ENCODE measurements at places on chromosomes 12 and 14. TPM values are rescaled to one million over a fixed set of nuclear protein-coding genes. Genes with fewer than 3 reads are reported as not detected.
A peak's percentile ranks its signal among the peaks of the same experiment; 100 is the strongest.

DNA sequence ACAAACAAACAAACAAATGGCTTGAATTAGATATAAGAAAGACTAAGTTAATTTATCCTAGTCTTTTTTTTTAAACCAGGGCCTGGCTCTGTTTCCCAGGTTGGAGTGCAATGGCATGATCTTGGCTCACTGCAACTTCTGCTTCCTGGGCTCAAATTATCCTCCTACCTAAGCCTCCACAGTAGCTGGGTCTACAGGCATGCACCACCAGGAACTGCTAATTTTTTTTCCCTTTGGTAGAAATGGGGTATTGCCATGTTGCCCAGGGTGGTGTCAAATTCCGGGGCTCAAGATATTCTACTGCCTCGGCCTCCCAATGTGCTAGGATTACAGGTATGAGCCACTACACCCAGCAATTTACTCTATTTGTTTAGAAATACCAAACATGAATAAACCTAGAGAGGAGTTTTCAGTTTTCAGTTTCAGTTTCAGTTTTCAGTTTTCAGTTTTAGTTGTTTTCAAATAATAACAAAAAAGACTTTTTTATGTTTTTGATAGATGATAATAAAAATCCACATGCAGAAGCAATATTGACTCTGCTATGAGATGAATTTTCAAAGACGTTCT is 817.0 kb downstream of the FLRT2 start:
- no peak for DNase-seq

DNA sequence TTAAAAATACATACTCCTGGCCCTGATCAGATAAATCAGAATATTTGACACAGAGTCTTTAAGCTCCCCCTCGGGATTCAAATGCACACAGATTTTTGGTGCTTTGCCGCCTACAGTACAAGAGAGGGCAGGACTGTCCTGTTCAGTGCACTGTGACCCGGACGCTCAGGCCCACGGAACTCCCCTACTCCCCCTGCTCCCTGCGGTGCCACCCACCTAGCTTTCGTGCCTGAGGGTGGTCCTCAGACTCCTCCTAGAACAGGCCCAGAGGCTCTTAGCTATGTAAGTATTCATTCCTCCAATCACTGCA is 13.7 kb upstream of the SERPINA3 start:
- DNase-seq = no peak

DNA sequence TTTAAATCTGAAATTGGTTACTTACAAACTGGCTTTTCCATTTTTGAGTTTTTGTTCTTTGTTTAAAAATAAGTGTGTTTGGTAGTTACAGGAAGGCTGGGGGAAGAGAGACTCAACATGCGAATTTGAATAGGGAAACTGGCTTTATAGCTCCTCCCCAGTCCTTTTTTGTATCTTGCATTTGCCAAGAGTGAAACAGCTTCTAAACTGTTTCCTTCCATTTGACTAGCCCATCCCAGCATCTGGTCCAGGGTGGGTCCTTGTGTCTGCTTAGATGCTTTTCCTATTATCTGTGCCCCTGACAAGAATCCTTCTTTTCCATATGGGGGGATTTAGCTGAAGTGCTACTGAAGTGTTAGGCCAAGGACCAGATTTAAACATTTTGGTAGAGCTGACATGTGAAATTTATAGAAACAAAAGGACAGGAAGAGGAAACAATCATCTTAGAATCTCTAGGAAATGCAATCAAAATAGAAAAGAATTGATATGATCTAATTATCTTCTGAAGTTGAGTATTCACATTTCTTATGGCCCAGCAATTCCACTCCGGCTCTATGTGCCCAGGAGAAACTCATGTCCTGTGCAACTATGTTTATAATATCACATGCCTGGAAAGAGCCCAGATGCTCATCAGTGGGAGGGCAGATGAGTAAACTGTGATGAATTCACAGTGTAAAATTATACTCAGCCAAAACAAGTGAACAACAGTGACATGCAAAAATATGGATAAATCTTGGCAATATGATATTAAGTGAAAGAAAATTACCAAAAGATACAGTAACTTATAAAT is 7.4 kb downstream of the SMOC1 start:
- DNase-seq = no peak

DNA sequence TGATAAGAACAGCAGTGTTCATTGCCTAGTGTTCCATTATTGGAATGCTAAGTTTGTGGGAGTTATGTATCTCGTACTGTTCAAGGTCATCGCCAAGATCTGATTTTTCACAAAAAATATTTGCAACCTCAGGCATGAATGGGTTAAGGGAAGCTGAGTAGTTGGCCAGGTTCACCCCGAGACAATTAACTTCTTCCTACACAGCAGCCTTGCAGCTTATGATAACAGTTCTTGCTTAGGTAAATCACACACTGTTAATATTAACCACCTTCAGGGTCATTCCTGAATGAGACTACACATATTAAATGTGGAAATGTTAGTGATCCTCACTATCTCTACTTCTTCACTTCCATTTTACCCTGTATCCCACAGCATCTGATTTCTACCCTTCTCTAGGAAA is 18.0 kb downstream of the FKBP11 start:
- DNase-seq = no peak

GRCh38 chr12:121423682-121424623 is 24.0 kb downstream of the RNF34 start:
- DNase-seq = no peak

GRCh38 chr12:6830999-6831398 is 2.8 kb downstream of the P3H3 start:
- no peak for DNase-seq

DNA sequence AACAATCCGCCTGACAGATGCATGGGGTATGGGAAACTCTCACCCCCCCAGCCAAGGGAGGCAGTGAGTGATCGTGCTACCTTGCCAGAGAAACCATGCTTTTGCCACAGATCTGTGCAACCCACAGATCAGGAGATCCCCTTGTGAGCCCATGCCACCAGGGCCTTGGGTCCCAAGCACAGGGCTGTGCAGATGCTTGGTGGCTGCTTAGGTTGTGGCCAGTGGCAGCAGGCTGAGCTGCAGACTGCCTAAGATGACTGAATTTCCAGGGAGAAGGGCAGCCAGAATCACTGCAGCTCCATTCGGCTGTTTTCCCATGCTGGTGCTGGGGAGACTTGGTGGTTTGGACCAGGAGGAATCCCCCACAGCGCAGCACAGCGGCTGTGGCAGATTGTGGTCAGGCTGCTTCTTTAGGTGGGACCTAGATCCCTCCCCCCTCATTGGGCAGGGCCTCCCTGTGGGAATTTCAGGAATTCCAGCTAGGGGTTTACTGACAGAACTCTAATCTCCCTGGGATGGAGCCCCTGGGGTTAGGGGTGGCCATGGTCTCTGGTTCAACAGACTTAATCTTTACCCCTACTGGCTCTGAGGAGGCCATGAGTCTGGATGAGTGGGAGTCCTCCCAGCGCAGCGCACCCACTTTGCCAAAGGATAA is 264.6 kb upstream of the DAAM1 start:
- DNase-seq = peak; percentile 82

GRCh38 chr12:115355301-115355700 is 671.3 kb upstream of the TBX3 start:
- no peak for DNase-seq

GRCh38 chr12:48002414-48002730 is 1.9 kb downstream of the COL2A1 start:
- DNase-seq = no peak

GRCh38 chr14:72706485-72706884 is 187.4 kb downstream of the DPF3 start:
- no peak for DNase-seq

GRCh38 chr14:106209755-106210154 is 683.4 kb downstream of the TMEM121 start:
- no peak for DNase-seq

- no peak for DNase-seq
Observed at GRCh38 chr12:92524489-92524888, 178.3 kb upstream of the PLEKHG7 start.

- peak; percentile 30 for DNase-seq
Observed at GRCh38 chr12:110943373-110943772, 23.0 kb upstream of the MYL2 start.

DNA sequence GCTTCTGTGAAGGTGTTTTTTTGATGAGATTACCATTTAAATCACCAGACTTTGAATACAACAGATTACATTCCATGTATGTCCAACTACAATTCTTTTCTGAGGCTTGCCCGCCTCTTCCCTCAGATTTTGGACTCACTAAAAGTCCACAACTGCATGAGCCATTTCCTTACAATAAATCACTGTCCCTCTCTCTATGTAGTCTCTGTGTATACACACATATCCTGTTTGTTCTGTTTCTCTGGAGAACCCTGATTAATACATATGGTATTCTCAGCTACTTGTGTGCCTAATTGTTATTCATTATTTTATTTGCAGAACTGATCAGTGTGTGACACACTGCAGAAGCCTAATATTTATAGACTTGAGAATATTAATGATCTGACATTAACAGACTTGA is 2.4 kb upstream of the MIPOL1 start:
- DNase-seq = no peak

DNA sequence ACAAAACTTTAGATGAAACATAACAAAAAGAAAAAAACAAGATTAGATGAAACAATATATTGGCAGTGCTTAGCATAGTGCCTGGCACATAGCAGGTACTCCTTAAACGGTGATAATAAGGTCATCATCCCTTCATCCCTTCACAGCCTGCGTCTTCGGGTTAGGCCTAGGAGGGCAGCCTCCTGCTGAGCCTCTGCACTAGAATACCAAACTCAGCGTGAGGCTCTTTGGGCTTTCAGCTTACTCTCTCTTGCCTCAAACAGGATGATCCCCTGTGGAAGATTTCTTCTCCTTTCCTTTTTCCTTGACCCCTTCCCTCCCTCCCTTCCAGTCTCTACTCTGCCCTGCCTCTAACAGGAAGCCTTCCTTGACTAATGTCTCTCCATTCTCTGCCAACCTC is 14.4 kb upstream of the FIGNL2 start:
- DNase-seq = peak; percentile 85

- no peak for DNase-seq
Observed at GRCh38 chr14:75650253-75651058, 10.2 kb downstream of the ERG28 start.

DNA sequence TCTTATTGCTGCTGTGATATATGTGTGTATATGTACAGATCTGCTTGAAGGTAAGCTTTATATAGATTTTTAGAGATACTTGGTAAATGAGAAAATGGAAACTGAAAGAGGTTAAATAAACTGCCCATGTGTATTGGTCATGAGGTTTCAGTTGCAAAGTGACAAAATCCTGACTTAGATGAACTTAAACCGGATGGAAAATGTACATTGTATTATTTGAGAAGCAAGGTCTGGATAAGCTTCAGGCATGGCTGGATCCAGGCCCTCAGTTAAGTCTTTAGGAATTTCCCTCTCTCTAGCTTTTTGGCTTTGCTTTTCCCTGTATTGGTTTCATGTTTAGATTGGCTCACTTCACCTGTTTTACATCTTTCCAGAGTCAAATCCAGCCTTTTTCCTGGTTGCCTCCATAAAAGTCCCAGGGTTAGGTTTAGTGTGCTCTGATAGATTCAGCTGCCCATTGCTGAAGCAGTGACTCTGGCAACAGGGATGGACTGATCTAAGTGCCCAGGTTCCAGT is 21.0 kb upstream of the MAP1LC3B2 start:
- no peak for DNase-seq

DNA sequence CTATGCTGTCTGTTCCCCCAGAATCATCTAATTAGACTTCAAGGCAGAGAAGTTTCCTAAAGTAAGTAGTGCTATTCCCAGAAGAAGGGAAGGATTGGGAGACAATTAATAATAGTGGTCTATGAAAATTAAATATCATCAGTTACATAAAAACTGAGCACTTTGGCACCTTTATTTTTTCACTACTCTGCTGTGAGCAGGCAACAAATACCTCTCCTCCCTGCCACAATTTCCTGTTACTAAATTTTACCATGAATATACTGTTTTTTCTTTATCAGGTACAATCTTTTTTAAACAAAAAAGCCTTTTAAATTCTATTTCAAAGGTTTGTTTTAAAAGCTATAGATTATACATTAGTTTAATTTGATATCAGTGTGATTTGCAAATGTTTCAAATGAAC is 29.4 kb upstream of the KRAS start:
- DNase-seq = no peak

GRCh38 chr12:104316936-104317335 is 13.4 kb downstream of the EID3 start:
- no peak for DNase-seq

DNA sequence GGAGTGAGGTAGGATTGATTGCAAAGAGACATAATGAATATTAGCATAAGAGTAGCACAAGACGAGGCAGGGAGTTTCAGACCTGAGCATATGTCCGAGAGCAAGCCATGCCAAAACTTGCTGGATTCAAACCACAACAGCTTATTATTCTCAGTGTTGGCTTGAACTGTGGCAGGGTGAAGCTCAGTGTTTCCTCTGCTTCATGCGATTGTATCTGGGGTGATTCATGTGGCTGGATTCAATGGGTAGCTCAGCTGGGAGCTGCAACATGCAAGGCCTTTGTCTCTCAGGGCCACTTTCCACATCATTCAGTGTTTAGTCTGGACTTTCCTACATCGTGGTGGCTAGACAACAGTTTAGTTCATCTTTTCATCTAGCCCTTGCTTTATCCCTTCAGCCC is 22.1 kb upstream of the E2F7 start:
- DNase-seq = no peak

- DNase-seq = peak; percentile 72
Observed at GRCh38 chr12:26028953-26029735, 70.7 kb downstream of the RASSF8 start.

DNA sequence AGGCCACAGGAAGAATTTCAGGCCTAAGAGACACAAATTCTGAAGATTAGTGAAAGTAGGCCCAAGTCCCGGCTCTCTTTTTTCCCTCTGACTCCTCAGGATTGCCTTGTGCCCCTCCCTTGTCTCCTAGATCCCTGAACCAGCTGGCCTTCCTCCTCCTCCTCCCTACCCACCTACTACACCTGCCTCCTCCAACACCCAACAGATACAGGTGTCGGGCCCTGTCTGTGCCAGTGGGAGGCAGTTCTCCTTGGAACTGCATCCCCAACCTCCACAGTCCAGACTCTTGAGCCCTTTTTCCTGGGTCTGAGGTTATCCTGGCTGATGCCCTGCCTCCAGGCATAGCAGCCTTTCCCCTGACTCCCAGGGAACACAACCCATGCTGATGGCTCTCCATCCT is 1.8 kb downstream of the PPP1R1A start:
- no peak for DNase-seq

DNA sequence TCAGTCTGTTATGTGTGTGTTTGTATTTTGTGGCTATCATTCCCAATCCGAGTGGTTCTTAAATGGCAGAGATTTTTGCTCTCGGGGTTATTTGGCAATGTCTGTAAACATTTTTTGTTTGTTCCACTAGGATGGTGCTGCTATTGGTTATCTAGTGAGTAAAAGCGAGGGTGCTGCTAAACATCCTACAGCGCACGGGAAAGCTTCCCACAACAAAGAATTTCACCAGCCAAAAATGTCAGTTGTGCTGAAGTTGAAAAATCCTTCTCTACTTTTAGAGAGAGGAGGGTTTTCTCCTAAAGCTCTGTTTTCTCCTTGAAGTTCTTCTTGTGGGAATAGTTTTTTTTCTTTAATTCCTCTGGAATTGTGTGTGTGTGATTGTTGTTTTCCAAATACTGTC is 2.4 kb downstream of the EXD2 start:
- no peak for DNase-seq

CLECL1 gene
- total RNA-seq = not detected

VDR gene
- total RNA-seq = 0.04 TPM

EPYC gene
- not detected for total RNA-seq

ANKRD13A gene
- total RNA-seq = 37.4 TPM

JAG2 gene
- 7.3 TPM for total RNA-seq

C1S gene
- 13.4 TPM for total RNA-seq

LRRIQ1 gene
- 2.9 TPM for total RNA-seq

A2M gene
- not detected for total RNA-seq

TGM1 gene
- 3.4 TPM for total RNA-seq

IAPP gene
- total RNA-seq = not detected

CIROP gene
- 1.6 TPM for total RNA-seq

WIF1 gene
- total RNA-seq = not detected

NTN4 gene
- total RNA-seq = 43.4 TPM

WSCD2 gene
- 0.79 TPM for total RNA-seq

Data from endodermal cell (in vitro differentiated cells).